ENCODE measurements at places on chromosomes 5 and 9.

GRCh38 chr5:121174351-121174750 is 677.3 kb upstream of the FTMT start:
- DNase-seq, result no peak

GRCh38 chr5:83846624-83847350 is 126.1 kb upstream of the HAPLN1 start:
- DNase-seq, result no peak

- no peak for DNase-seq
These were observed 148.5 kb downstream of the SGCD start for GRCh38 chr5:156475182-156476157.

DNA sequence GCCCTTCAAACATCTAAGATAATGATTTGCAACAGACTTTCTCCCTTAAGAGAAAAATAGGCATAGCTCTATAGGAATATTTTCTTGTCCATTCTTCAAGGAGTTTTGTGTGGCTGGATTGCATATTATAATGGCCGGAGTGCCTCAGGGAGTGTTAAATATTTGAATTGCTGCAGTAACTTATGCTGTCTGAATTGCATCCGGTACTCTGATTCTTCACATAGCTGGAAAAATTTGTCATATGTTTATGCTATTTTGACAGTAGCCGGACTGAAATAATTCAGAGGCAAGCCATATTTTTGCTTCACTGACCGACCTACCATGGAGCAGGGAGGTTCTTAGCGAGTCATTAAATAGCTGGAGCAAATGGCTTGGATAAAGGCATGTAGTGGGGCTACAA is 621.0 kb downstream of the ACTL7B start:
- no peak for DNase-seq

DNA sequence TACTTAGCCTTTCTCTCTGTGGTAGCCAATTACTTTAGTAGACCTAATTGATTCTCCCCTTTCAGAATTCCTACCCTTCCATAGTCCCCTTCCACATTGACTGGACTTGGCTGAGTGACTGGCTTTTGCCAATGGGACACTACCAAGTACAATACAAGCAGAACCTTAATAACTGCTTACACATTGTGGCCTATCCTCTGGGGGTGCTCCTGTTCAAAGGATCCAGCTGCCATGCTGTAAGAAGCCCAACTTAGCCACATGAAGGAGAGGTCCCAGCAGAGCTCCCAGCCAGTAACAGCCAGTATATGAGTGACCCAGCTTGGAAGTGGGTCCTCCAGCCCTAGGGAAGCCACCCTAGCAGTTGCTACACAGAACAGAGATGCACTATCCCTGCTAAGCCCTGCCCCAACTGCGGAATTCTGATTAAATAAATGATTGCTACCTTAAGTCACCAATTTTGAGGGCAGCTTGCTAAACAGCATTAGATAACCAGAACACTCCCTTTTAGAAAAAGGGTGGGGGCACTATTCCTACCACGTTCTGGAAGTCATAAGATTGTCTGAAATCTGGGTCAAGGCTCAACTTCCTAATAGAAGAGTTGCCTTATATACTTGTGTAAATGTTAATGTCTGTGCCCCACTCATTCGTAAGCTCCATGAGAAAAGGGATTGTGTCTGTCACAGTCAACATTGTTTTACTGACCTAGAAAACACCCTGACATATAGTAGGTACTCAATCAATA is 11.1 kb upstream of the APTX start:
- DNase-seq, result no peak

DNA sequence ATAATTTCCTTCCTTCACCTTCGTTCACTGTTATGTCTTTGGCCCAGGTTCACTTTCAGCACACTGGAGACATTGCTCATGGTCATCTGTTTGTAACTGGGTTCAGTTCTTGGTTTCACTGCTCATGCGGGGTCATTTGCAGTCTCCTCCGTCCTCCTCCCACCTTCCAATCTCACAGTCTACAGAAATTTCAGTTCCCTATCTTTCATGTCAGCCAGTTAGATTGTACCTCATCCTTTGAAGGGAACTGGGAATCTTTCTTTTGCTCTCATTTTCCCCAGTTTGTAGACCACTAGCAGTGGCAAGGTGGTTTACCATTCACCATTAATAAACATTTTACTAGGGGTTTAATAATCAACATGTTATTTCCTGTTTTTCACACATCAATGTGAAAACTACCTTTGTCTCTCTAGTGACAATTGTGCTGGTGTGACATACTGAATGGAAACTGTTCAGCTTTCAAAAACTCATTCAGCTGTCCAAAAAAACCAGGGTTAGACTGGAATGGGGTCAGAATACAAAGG is 100.9 kb upstream of the IL6ST start:
- no peak for DNase-seq

GRCh38 chr9:132201780-132202703 is 40.2 kb downstream of the NTNG2 start:
- no peak for DNase-seq

GRCh38 chr5:97115932-97116331 is 26.5 kb downstream of the LIX1 start:
- DNase-seq, result no peak

GRCh38 chr5:97844797-97845196 is 661.8 kb upstream of the RIOK2 start:
- no peak for DNase-seq

GRCh38 chr9:137293482-137294090 is 8.5 kb downstream of the NRARP start:
- no peak for DNase-seq

DNA sequence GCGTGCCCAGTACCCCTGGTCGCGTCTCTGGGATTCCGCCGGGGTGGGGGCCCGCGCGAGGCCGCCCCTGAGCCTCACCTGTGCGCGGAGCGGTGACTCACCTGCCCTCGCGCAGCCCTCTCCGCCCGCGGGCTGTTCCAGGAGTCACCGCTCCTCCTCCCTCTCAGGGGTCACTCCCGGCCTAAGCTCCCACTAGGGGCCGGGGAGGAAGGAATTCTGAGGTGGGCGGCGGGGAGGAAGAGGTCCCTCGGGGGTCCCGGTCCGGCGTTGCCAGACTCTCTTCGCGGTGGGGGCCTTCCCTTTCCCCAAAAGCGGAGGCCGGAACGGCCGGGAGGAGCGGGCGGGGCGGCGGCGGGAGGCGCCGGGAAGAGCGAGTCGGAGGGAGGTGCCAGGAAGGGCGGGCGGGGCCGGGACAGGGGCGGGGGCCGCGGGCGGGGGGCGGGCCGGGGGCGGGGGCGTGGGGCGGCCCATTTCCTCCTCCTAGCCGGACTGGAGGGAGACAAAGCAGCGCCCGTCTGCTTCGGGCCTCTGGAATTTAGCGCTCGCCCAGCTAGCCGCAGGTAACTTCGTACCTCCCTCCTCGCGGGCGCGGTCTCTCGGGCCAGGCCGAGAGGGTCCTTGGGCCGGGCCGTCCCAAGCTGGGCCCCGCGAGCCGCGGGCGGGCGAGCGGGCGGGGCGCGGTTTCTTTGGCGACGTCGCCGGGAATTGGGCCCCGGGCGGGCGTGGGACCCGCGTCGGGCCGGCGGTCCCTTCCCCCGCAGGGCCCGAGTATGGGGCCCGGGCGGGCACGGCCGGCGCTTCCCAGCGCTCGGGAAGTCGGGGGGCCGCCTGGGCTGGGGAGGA is at the start of gene CTNNA1:
Gene CTNNA1 (plus strand): TSS at position 475 of the 843 bp plus-strand sequence. CDS start 28,500 bp downstream, outside the sequence.
- peak; percentile 62 for DNase-seq

- no peak for DNase-seq
These were observed 2.6 kb upstream of the TXNDC8 start for GRCh38 chr9:110340306-110340705.

- DNase-seq, result no peak
These were observed 37.1 kb downstream of the TENT4A start for GRCh38 chr5:6750142-6750840.

GRCh38 chr9:109026306-109026705 is 13.0 kb upstream of the CTNNAL1 start:
- no peak for DNase-seq

DNA sequence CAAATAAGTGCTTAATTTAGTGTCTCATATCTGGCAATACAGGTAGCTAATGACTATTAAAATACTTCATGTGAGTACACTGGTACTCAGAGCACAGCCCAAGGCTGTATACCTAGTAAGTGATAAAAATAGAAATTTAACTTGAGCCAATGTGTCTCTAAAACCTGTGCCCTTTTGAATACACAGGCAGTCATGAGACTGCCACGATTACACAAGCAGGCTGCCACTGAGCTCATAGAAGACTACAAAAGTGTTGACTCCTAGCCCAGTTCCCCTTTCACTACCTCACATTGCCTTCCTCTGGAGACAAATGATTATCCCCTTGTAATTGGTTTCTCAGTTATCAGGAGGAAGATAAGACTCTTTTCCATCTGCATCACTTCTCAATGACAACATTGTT is 66.3 kb upstream of the PAPPA start:
- no peak for DNase-seq

DNA sequence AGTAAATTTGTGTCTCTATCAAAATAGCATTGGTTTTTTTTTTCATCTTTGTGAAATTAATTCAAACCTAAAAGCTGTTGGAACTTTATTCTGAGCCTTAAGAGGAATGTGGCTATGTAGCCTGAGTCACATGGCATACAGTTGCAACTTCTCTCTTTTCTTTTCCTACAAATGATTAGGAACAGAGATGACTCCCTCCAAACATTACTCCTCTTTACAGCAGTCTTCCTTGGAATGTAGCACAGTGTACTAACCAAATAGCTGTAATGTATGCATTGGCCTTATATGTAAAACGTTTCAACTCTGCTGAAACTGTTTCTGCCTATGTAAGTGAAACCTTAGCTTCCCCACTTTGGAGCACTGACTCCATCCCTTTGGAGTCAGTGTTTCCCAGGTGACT is 100.9 kb upstream of the MAP1B start:
- no peak for DNase-seq

- DNase-seq, result no peak
These were observed 69.0 kb downstream of the TSPAN17 start for GRCh38 chr5:176716320-176716719.

- no peak for DNase-seq
These were observed 162.2 kb downstream of the OXCT1 start for GRCh38 chr5:41707853-41708603.

GRCh38 chr9:127867356-127868277 is 9.9 kb downstream of the AK1 start:
- no peak for DNase-seq

GRCh38 chr5:107954254-107954653 is 283.5 kb upstream of the EFNA5 start:
- no peak for DNase-seq

DNA sequence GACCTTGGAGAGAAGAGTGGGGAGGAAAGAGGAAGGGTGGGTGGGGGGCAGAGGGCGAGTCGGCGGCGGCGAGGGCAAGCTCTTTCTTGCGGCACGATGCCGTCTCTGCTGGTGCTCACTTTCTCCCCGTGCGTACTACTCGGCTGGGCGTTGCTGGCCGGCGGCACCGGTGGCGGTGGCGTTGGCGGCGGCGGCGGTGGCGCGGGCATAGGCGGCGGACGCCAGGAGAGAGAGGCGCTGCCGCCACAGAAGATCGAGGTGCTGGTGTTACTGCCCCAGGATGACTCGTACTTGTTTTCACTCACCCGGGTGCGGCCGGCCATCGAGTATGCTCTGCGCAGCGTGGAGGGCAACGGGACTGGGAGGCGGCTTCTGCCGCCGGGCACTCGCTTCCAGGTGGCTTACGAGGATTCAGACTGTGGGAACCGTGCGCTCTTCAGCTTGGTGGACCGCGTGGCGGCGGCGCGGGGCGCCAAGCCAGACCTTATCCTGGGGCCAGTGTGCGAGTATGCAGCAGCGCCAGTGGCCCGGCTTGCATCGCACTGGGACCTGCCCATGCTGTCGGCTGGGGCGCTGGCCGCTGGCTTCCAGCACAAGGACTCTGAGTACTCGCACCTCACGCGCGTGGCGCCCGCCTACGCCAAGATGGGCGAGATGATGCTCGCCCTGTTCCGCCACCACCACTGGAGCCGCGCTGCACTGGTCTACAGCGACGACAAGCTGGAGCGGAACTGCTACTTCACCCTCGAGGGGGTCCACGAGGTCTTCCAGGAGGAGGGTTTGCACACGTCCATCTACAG is 760 bp downstream of the NPR3 start:
- DNase-seq, result peak; percentile 13

DNA sequence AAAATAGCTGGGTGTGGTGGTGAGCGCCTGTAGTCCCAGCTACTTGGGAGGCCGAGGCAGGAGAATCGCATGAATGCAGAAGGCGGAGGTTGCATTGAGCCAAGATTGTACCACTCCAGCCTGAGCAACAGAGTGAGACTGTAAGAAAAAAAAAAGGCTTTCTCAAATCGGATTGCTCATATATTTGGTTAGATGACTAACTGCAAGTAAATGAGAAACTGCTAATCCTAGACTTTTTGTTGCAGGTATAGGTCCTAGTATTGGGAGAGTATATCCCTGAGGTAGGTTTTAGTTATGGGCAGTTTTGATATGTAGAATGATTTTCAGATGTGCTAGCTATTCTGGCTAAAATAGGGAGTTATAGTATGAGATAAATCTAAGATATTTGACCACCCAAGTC is 944.8 kb downstream of the DNAH5 start:
- DNase-seq, result no peak

DNA sequence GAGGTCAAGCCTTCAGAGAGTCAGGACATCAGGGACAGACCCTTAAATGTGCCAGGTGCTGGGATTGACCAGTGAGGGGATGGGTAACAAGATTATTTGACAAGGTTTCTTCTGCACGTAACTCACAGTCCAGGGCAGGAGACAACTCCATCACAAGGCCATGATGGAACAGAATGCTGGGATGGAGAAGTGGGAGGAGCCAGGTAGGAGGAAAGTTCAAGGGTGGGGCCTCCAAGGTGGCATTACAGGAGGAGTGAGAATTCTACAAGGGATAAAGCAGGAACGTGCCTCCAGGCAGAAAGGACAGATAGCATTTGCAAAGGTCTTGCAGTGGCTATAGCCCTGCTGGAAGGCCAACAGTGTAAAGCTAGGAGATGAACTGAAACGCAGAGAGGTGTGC is 102.2 kb downstream of the FGF18 start:
- DNase-seq, result no peak

- DNase-seq, result no peak
These were observed 27.6 kb upstream of the SUSD3 start for GRCh38 chr9:93030642-93031628.

DNA sequence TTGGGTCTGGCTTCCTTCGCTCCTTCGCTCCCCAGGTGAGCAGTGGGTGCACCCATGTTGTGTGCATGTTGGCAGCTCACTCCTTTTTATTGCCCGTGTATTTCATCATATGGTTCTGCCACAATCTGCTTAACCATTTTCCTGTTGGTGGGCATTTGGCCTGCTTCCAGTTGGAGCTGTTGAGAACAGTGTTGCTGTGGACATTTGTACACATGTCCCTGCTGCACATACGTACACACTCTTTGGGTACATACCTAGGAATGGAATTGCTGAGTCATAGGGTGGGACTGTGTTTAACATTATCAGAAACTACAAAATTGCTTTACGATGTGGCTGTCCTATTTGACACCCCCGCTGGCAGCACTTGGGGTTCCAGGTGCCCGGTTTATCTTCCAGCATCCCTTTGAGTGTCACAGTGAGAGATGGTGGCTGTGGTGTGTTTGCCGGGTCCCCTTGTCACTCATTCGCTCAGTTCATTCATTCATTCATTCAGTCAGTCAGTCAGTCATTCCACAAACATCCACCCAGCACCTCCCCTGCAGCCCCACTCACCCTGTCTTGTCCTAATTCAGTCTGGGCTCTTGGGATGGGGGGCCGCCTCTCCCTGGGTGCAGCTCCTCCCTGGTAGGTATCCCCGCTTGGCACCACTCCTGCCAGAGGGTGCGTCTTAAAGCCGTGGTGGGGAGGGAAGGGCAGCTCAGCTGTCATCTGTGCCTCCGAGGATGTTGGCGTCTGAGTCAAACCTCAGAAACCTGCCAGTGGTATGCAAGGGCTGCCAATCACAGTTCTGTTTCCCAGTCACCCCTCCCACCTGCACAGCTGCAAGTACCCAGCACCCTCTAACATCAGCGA is 7.9 kb upstream of the FIBCD1 start:
- DNase-seq, result no peak
